ENCODE measurements at places on chromosomes 1 and 21.

GRCh38 chr1:236253918-236254637, 27.7 kb downstream of the ERO1B start:
- no peak for DNase-seq

GRCh38 chr1:182185842-182186756, 124.6 kb upstream of the ZNF648 start:
- DNase-seq: no peak

DNA sequence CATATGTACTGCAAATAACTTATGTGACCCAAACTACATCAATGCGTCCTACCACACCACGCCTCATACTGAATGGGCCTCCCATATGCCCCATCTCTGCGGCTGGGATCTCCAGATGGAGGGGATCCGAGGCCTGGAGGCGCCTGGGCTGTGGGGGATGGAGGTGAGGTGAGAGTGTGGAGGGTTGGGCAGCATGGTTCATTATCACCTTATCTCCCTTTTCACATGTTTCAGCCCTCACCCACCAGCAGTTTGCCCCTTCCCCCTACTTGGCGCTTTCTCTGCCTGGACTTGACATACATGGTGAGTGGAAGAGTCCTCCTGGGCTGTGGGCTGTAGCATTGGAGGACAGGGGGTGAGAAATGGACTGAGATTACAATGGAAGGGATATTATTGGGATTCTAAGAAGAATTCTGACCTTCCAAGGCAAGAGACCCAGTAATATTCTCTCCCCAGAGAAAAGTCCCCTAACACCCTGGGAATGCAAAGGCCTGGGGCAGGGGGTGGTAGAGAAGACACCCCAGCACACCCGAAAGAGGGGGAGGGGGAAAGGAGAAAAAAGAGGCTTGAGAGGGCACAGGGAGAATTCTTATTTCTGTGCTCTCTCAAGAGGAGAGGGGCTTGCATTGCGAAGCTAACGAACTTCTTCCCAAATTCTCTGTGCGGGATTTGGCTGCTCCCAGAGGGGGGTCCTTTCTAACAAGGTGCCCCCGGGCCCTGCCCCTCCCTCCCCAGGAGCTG, 61.4 kb downstream of the MEF2D start:
- no peak for DNase-seq

GRCh38 chr1:177960939-177961622, 8.8 kb downstream of the SEC16B start:
- DNase-seq: no peak

GRCh38 chr1:111483876-111484275, 10.1 kb downstream of the C1orf162 start:
- no peak for DNase-seq
